GM04504 (cell line): ENCODE measurements at places on chromosomes 13 and 19.

DNA sequence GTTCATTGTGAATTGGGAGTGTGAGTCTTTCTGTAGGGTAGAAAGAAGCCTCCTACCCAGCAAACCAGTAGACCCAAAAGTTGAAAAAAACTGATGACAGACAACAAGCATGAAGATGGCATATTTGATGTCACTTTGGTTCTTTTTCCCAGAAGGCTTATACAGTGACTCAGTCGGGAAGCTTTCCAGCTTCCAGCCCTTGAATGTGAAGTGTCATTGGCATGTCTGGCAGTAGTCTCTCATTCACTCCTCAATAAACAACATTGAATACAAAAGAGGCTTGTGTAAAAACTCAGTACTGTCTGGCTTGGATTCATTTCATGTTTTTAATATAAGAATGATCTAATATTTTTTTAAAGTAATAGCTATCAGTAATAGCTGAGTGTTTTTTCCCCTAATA lies 68.7 kb downstream of the IPO5 start:
- DNase-seq, result peak; percentile 78

GRCh38 chr19:45591004-45591637 lies 6.5 kb upstream of the OPA3 start:
- no peak for DNase-seq

- DNase-seq, result no peak
These were observed 411.2 kb downstream of the GPC6 start for GRCh38 chr13:93637852-93638251.

DNA sequence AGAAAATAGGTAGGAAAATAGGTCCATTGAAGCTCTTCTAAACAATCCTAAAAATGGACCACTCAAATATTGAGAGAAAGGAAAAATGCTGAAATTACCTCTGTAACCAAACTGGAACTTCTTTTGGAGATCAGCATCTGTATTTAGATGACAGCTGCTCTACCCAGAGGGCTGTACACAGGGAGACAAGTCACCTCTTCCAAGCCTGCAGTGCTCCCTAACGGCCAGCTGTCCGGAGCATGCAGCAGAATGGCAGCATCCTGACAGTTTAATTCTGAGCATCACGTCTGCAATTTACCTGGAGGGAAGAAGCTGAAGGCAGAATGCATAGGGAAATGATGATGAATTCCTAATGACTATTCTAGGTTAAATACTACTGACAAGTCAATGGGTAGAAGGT lies 62.8 kb upstream of the DIAPH3 start:
- DNase-seq, result no peak

GRCh38 chr19:2253106-2254063 lies 2.8 kb downstream of the JSRP1 start:
- DNase-seq, result no peak

- no peak for DNase-seq
These were observed 7.3 kb upstream of the CYP2A7 start for GRCh38 chr19:40889366-40889765.

- no peak for DNase-seq
These were observed 1719.7 kb upstream of the SLC10A2 start for GRCh38 chr13:104785952-104786351.

GRCh38 chr13:44148159-44148914 lies 225.3 kb upstream of the SERP2 start:
- DNase-seq, result no peak

GRCh38 chr13:80386002-80386401 lies 45.1 kb upstream of the SPRY2 start:
- DNase-seq, result no peak

DNA sequence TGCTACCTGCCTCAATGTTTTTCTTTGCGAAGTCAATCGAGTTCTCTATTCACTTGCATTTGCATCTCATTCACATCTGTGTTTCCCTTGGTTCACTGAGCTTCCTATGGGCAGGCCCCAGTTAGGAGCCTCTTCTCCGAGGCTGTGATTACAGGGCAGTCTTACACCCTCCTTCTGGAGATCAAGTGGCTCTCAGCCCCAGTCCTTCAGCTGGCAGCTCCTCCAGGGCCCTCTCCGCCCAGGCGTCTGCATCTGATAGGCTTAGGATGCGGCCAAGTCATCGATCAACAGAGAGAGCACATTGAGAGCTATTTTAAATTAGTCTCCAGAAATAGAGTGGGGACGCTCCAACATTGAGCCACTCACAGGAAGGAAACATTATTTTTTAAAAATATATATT lies 44.2 kb downstream of the MBNL2 start:
- DNase-seq, result no peak

DNA sequence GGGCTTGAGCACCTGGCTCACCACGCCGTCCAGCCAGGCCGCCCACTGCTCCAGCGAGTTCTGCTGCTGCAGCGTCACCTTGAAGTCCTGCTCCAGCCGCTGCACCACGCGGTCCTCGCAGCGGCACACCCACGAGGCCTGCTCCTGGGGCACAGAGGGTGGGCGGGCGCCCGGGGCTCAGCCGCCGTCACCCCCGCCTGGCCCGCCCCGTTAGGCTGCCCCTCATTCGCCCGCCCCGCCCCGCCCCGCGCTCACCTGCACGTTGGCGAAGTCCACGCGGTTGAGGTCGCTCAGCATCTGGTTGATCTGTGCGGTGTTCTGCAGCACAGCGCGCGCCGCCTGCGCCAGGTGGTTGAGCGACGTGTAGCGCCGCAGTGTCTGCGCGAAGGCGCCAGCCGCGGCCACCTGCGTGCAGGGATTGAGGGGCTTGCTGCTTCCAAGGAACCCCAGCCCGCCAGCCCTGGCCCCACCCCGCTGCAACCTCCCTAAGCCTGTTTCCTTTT lies 11.3 kb downstream of the DCAF15 start:
- no peak for DNase-seq
